H4 (cell line): ENCODE measurements at places on chromosomes 1 and 21.

DNA sequence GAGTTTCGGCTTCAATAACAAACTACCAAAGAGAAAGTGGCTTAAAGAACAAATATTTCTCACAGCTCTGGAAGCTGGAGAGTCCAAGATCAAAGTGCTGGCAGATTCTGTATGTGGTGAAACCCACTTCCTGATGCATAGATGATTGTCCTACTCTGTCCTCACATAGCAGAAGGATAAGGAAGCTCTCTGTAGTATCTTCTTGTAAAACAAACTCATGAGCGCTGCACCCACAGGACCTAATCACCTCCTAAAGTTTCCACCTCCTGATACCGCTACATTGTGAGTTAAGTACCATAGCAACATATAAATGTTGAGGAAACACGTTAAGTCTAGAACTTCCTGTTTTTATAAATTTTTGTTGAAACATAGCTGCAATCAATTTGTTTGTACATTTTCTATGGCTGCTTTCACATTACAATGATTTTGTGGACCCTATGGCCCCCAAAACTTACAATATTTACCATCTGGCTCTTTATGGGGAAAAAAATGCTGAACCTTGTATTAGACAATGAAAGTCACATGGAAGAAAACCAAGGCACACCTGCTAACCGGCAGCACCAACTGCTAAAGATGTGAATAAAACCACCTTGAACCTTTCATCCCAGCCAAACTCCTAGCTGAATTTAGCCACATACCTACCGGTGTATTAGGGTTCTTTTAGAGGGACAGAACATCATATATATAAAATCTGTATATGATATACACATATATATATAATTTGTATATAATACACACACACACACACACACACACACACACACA lies 1423.4 kb downstream of the NCAM2 start:
- no peak for DNase-seq

DNA sequence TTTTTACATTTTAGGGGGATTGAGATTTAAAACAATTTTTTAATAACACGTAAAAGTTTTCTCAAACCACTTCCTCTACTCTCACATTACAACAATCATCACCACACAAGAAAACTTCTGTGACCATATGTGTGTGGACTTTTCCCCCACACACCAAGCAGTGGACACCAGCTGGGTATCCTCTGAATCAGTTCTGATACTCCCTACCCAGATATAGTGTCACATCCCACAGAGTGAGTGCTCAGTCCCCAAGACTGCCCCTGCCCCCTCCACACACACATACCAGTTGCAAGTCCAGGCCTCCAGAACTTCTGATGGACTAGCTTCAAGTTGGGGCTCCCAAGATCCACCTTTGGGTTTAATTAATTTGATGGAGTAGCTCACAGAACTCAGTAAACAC lies 53.3 kb upstream of the QSOX1 start:
- no peak for DNase-seq

DNA sequence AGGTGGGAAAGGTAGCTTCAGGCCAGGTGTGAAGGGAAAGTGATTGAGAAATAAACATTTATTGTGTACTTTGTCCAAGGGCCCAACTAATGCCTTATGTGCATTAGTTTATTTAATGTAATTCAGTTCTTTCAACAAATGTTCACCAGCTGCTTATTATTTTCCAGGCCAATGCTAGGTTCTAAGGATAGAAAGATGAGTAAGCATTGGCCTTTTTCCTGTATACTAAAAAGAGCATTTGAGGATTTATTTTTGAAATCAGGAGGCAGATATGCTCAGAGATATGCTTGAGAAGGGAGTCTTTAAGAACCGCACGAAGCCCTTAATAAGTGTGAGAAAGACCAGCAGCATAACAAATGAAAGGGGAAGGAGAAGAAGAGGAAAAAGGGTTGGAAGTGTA lies 32.0 kb downstream of the CLCA1 start:
- DNase-seq, result no peak

DNA sequence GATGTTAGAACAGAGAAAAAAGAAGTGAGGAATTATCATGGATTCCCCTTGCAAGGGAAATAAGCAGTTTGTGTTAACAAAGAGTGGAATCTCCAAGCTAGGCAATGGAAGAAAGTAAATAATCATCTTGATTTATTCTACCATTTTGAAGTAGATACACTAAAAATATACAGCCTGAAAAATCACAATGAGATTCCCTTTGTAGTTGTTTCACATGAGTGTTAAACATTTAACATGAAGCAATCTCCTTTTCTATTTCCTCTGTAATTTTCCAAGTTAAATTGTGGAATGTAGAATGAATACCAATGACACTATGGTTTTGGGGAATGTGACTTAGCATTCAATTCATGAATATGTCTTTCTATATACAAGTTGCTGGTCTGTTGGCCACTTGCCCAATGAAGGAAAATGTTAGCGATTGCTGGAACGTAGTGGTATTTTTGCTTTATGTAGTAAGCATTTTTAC lies 5.7 kb downstream of the TGFB2 start:
- DNase-seq, result peak; percentile 31

DNA sequence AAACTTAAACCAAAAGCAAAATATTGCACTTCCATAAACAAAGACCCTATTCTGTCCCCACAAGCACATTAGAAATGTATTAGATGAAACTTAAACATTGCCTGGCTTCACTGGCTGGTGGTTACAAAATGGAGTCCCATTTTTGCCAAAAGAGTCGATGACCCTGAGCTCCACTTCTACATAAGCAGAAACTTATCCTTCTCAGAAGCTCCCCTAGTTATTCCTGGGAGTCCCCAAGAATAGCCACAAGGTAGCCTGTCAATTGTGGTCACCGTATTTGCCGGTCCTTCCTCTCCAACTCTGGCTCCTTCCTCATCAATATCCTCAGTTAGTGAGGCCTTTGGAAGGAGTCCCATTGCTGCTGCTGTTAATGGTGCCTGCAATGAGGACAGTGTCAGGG lies 37.3 kb downstream of the CDCP2 start:
- DNase-seq, result no peak

DNA sequence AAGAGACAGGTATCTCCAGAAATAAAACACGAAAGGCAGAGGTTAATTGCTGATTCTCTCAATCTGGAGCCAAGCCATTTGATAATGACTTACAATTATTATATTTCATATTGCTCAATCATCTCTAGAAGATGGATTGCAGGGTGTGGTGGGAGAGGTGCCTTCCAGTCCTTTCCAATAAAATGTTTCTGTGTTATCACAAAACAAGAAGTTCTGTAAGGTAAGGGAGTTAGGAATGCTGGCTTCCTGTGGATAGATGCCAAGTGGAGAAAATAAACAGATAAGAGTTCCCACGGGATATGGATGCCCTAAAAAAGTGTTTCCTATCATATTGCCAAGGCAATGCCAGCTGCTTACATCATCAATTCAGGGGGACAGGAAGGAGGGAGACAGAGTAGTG lies 7.2 kb upstream of the CCN1 start:
- DNase-seq, result no peak

- no peak for DNase-seq
Measured at GRCh38 chr1:86636898-86637297, 67.5 kb upstream of the SH3GLB1 start.

DNA sequence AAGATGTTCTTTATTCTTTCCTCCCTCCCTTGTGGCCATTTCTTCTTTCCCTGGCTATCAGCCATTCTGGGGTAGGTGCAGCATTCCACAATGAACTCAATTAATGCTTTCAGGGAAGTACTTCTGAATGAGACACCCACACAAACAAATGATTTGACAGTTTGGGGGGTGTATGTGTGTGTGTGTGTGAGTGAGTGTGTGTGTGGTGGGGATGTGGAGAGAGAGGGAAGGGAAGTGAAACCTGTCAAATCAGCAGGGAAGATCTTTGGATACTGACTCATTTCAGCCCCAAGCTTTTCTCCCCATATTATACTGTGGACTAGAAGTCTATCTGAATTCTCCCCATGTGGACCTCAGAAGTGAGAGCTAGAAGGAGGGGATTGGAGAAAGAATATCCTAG lies 154.9 kb upstream of the CD34 start:
- no peak for DNase-seq

DNA sequence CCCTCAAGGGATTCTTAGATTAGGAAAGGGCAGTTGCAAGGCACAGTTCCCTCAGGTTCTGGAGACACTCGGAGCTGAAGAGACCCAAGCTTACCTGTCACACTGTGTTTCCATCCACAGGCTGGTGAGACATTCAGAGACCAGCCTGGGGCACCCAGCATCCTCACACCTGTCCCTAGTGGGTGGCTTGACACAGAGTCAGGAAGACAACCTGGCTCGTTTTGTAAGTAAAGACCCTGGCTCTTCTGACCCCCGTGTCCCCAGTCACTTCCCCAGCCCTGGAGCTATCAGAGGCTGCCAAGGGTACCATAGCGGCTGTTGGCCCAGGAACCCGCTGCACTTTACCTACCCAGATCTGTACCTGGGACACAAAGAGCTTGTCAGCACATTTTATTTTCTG lies 409.8 kb downstream of the MATN1 start:
- no peak for DNase-seq

DNA sequence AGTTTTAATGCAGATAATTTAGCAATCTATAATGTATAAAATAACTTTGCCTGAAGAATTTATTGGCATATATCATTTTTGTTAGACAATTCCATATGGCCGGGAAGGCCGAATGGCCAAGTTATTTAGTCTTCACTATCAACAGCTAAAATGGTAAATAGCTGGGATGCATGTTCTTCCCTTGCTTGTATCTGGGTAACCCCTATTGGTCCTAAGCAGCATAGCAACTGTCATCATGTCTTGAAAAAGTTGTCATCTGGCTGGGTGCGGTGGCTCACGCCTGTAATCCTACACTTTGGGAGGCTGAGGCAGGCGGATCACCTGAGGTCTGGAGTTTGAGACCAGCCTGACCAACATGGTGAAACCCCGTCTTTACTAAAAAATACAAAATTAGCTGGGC lies 340.0 kb upstream of the DPYD start:
- DNase-seq, result peak; percentile 5

GRCh38 chr1:15691434-15692032 lies 7.4 kb downstream of the PLEKHM2 start:
- no peak for DNase-seq

GRCh38 chr1:155858800-155859233 lies 550 bp upstream of the SYT11 start:
- DNase-seq, result peak; percentile 23

DNA sequence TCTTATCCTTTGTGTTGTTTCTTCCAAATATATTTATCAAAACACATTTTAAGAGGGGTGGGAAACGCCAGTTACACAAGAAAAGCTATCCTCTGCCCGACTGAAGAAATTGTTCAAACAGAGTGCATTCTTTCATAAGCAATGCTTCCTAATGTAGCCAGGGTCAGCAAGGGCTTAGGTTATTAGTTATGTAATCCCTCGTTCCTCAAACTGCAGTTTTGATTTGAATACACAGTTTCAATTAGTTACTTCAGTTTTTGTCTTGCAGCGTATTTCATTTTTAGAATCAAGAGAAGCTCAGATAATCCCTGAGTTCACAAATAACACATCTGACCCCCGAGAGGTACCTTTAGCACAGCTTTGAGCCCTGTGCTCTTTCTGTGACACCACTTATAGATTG lies 141.7 kb upstream of the NRIP1 start:
- no peak for DNase-seq

GRCh38 chr1:22057861-22058260 lies 5.4 kb downstream of the CDC42 start:
- DNase-seq, result no peak

GRCh38 chr21:45861156-45861870 lies 120.3 kb upstream of the COL6A1 start:
- DNase-seq, result no peak

DNA sequence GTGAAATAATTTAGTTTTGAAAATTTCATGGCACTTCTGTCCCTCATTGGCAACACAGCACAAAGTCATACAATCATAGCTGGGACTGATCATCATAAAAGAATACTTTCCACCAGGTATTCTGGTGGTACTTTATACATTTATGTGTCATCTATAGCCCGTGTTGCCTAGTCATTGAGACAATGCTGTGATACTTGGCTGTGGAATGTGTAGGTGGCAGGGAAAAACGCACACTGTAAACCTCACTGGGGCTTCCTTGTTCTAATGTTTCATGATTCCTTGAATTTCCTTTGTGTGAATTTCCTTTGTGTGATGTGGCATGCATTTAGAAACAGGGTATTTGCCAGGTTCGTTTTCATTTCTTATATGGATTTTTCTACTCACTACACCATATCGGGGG lies 118.3 kb downstream of the FMN2 start:
- no peak for DNase-seq

DNA sequence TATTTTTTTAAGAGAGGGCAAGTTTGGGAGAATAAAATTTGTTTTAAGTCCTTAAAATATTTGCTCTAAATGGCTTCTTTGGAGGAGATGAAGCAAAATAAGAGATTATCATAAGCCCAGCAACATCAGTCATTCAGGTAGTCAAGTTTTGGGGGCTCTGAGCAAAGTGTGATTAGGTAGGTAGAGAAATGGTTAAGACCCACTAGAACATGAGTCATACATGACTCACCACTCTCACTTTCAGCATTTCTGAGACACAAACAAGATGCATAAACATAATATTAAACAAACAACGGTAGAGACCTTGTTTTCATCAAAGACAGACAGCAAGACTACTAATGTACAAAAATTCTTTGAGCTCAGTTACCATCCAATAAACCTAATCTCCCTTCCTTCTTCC lies 272.2 kb downstream of the LMO4 start:
- DNase-seq, result peak; percentile 33

GRCh38 chr1:17865912-17866739 lies 111.0 kb downstream of the ACTL8 start:
- peak; percentile 58 for DNase-seq

DNA sequence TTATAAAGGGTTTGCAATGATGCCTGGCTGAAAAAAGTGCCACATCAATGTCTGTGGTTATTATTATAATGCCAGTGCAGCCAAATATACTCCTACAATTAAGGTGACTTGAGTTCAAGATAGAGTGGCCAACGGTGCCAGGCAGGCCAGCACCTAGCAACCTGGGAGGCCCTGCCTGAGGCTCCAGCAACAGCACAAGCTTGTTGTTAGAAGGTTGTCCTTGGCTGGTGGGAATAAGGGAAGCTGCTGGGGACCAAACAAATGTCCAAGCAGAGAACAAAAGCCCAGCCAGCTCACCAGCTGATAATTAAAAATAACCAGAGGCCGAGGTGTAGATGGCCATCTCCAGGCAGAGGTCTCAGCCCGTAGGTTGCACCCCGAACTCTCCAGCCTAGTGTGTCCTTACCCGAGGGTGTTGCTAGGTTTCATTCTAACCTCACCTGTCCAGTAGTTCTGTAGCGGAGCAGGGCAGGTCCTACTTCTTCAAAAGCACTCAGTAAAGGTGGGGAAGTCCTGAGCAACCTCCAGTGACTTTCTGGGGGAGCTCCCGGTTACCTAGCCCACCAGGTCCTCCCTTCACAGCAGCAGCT lies 1.9 kb downstream of the TMPRSS2 start:
- no peak for DNase-seq

GRCh38 chr1:201253906-201254624 lies 29.2 kb upstream of the PKP1 start:
- DNase-seq, result no peak

DNA sequence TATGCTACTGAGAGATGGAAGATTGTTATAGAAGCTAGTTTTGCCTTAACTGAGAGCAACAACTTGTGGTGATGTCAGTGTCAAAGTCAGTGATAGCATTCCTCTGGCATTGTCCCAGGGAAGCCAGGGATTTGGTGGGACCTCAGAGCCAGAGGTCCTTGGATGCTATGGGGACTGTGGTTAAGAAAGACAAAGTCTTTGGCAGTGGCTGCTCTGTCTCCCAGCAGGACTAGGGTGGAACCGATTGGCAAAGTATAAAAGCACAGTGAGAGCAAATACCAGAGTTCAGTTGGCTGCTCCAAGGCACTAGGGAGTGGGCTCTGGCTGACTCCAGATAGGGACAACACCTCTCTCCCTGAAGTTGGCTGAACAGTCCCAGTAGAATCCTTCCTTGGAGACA lies 104.8 kb downstream of the GDAP2 start:
- DNase-seq, result no peak
